Muscle of back (tissue), 13 donors: ENCODE measurements at places on chromosomes 11 and 22.

DNA sequence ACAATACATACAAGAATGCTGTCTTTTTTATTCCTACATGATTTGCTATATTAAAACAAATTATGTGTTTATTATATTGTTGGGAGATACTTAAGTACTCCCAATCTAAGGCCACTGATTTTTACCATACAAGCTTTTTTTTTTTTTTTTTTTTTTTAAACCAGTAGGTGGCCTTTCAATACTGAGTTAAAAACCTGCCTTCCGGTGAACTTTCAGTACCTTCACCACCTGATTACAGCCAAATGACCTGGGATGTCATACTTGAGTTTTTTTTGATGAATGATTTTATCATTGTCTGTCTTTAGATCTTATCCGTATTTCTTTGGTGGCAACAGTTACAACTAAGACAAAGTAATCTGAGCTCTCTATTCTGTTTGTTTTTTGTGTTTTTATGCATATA lies 94.0 kb upstream of the FOLH1 start:
- DNase-seq, result no peak

DNA sequence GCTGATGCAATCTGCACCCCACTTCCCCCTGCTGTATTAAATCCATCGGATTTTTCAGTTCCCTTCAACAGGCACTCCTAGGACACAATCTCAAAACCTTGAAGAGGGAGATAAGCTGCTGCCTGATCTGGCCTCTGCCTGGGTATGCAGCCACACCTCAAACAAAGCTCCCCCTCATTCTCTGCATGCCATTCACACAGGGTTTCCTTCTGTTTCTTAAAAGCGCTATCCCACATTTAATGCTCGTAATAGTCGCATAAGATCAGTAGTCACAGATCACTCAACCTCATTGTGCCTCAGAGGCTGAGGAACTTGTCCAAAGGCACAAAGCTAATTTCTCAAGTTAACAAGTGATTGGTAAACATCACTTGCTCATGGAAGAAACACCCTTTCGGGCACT lies 34.0 kb downstream of the UQCR10 start:
- no peak for DNase-seq

GRCh38 chr11:78786086-78786485 lies 211.4 kb upstream of the NARS2 start:
- DNase-seq, result no peak

GRCh38 chr11:56950510-56950909 lies 38.2 kb upstream of the OR5AK2 start:
- DNase-seq, result no peak

GRCh38 chr22:42022162-42022847 lies 23.7 kb downstream of the WBP2NL start:
- DNase-seq, result no peak

DNA sequence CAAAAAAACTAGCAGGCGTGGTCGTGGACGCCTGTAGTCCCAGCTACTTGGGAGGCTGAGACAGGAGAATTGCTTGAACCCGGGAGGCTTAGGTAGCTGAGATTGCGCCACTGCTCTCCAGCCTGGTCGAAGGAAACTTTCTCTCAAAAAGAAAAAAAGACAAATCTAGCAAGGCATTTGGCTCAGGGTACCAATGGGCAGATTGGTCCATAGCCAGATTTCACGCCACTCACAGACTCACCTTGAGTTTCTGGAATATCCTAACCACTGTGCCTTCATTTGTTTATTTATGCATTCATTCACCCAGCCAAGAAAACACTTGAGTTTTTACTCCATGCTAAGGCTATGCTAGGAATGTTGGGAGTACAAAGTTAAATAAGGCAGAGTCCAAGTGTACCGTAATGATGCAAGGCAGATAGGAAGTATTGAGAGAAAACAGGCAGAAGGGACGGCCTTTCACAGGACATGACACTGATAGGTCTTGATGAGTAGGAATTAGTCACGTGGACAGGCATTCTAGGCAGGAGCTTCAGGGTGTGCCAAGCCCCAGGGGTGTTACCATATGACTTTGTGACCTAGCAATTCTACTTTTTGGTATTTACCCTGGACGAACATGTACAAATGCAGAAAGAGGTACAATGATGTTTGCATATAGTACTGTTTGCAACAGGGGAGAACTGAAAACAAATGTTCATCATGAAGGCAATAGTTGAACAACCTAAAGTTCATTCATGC lies 3.0 kb upstream of the PACSIN3 start:
- peak; percentile 48 for DNase-seq

- DNase-seq, result no peak
These were observed 3.4 kb upstream of the SMTN start for GRCh38 chr22:31077681-31078080.
